ENCODE measurements at places on chromosomes 6 and 20.
A peak's percentile ranks its signal among the peaks of the same experiment; 100 is the strongest.

DNA sequence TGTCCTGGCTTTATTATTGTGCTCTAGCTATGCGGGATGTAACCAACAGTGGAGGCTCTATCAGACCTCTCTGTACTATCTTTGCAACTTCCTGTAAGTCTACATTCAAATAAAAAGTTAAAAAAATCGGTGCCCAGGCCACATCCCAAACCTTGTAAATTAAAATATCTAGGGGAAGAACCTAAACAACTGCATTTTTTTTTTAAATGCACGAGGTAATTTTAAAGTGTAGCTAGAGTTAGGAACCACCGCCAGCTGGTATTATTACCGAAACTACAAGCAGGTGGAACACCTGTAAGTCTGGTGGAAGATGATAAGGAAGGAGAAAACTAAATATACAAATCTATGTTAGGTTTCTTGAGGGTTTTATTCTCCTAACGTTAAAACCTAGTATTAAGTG lies 34.5 kb upstream of the ID4 start:
- DNase-seq = no peak

DNA sequence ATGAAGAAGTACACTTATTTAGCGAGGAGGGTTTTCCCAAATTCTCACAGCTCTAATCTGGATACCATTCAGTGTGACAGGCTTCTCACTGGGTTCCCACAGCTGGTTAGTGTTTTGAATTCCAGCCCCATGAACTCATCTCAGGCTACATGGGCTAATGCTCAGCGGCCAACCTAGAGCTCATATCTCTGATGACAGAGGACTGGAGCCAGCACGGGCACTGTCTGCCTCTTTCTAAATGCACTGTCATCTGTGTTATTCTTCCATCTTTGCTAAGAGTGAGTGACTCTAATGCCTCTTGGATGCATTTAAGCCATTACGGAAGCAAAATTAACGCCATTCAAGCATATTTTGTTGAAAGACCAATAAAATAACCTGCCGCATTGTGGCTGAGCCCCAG lies 308.9 kb upstream of the JAG1 start:
- peak; percentile 85 for DNase-seq

GRCh38 chr6:37319156-37319555 lies 34.6 kb upstream of the RNF8 start:
- DNase-seq = no peak

DNA sequence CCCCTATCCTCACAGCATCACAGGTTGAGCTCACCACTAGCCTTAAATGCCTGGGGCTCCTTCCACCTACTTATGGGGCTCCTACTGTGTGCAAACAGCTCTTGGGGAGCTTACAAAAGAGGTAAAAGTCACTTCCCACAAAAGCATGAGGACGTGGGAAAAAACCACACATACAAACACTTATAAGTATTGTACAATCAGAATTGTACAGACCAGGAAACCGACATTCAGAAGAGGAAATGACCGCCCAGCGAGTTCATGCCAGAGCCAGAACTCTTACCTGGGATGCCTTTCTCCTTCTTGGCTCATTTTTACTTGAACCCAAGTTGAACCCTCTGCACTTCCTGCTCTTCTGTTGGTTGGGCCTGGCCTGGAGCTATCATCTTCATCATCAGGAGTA lies 6.3 kb upstream of the PPP1R16B start:
- DNase-seq = no peak

DNA sequence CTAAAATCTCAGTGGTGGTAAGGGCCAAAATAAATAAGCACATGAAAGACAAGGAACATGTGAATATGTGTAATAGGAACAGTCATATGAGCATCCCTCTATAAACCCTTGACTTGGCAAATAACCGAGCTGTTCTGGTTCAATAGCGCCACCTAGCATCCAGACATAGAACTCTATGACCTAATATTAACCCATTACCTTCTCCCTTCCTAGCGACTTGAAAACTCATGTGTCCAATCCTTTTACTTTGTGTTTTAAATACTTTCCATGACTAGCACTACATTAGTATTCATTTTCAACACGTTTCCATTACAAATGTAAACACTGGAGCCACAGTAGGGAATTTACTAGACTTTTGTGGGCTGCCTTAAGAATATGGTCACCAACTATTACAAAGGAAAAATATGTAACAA lies 279.7 kb downstream of the UST start:
- DNase-seq = no peak

DNA sequence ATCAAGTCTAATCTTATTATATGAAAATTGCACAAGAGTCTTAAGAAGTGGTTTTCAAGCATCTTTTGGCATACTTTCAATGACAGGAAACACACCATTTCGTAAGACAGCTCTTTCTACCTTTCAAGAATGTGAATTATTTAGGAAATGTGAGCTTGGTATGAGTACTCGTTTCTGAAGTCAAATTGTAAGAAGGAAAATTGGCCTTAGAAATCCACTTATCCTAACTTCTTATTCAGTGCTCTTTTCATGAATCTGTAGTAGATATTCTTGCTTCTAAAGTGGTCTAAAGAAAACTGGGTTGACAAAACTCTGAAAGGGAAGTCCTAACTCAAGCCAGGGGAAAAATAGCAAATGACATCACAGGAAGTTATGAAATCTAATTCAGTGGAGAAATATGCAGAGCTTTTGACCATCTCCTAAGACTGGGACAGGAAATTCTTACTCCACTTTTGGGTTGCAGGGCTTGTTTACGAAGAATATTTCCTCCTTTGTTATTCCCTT lies 38.5 kb upstream of the OGFRL1 start:
- peak; percentile 74 for DNase-seq

DNA sequence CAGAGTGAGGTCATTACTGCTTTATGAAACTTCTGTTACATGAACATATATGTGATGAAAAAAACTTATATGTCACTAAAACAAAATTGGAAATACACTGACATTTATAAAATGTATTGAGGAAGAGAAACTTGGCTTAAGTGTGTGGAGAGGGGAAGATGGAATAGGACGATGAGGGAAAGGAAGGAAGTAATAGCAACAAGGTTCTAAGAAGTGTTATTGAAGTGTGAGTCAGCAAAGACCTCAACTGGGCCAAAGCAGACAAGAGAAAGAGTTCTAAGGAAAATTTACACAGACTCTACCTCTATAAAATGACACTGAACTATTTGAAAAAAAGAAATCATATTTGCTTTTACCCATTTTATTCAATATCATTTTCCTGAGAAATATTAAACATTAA lies 38.3 kb downstream of the SNX3 start:
- DNase-seq = no peak

DNA sequence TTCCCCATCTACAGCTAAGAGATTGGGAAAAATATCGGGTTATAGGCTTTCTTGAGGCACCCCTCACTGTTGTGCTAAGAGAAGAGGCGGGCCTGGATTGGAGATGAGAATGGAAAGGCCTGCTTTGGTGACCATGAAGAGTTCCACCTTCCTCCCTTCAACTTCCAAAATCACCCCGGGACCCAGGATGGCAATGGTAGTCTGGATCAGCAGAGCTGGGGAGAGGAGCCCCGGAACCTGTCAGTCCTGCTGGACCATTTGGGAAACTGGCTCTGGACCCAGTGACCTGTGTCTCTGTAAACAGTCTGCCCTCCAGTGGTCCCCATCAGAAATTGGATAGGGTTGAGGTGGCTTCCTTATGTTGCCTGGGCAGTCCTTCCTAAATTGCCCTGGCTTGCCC lies 1085.6 kb downstream of the KHDRBS2 start:
- DNase-seq = no peak

GRCh38 chr6:40620574-40621240 lies 33.5 kb upstream of the LRFN2 start:
- DNase-seq = no peak

- DNase-seq = no peak
These were observed 962.9 kb upstream of the SLC35B3 start for GRCh38 chr6:9398071-9398766.

DNA sequence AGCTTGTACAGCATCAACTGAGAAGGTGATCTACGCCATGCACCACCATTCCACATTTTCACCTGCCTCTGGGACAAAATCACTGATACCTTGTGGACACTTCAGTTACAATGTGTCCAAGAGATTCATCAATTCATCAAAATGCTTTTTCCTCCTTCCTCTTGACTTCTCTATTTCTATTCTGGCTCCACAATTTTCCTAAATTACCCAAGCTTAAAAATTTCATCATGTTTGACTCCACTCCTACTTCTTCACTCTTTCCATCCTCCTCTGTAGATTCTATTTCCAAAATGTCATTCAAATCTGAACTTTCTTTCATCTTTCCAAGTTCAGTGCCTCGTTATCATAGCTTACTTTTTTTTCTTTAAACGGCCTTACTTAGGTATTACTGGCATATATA lies 172.2 kb downstream of the BTBD9 start:
- no peak for DNase-seq

DNA sequence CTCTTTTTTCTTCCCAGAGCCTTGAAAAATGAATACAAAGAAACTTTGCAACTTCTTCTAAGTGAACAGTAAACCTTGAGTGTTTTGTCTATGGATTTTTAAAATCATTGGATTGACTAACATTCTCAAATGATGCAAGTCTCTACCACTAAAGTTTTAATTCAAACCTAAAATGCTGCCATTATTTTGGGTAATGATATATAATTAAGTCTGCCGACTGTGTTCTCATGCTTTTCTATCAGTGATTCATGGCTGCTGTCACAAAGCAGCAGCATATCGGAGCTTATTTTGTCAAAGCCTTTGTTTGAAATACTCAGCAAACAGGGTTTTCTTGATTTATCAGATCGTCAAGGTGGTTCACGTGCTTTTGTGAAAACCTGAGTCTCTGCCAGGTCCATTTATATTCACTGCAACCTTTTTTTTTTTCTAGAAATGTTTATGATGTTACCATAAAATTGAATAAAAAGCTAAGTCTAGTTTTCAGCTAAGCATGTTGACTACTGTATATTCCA lies 96.3 kb downstream of the GJA1 start:
- no peak for DNase-seq

GRCh38 chr6:154622618-154623336 lies 110.4 kb upstream of the SCAF8 start:
- DNase-seq = no peak

GRCh38 chr6:7431313-7431673 lies 41.7 kb downstream of the RIOK1 start:
- DNase-seq = no peak

- no peak for DNase-seq
These were observed 123.5 kb upstream of the CST7 start for GRCh38 chr20:24825591-24825990.

- DNase-seq = peak; percentile 65
These were observed at the start of gene FLRT3 for GRCh38 chr20:14337400-14338171. Gene FLRT3 (minus strand): TSS chr20:14337612. CDS start chr20:14327506, 10,106 bp downstream.

GRCh38 chr20:42432496-42433334 lies 757.0 kb downstream of the PTPRT start:
- DNase-seq = no peak

DNA sequence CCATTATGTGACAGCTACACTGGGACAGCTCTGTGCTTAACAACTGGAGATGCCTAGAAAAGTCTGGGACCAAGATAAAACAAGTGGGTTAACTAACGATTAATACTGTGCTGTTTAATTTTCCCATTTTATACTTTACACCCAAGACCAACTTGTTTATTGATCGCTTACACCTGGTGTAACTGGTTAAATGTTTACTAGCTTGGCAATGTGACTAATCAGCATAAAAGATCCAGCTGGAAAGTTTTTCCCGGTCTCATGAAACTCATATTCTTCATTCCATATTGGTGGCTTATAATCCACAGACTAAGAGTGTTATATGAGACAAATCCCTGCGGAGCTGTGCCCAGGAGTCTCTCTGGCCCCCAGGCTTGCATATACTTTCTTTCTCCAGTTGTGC lies 101.7 kb upstream of the GJE1 start:
- no peak for DNase-seq

- DNase-seq = no peak
These were observed 19.8 kb upstream of the ADRM1 start for GRCh38 chr20:62282877-62283503.

DNA sequence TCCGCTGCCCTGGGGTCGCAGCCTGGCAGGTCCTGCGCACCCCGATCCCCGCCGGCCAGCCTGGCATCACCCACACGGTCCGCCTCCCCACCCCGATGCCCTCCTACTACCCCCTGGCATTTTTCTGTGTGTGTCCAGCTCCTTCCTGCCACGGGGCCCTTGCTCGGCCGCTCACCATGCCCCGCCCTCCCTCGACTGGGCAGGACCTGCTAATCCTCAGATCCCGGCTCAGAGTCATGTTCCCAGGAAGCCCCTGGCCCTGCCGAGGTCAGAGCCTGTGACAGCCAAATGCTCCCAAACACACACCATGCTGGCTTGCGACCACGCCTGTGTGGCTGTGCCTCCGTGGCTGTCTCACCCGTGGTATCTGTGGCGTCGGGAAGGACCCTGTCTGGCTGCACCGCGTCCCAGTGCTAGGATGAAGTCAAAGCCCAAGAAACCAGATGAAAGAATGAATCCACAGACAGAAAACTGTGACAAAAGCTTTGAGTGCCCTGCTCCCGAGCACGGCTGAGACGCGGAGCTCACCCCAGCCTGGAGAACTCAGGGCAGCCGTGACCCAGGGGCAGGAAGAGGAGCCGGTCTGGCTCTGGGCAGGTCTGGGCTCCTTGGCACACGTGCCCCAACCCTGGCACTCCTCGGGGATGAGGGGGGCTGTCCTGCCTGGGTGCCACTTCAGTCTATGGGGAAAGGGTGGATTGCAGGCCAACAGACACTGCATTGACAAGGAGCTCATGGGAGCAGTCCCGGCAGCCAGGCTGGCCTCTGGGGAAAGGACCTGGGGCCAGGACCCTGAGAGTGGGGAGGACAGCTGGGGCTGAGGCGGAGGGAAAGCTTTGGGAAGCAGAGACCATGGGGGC lies 20.8 kb upstream of the SLCO4A1 start:
- no peak for DNase-seq

DNA sequence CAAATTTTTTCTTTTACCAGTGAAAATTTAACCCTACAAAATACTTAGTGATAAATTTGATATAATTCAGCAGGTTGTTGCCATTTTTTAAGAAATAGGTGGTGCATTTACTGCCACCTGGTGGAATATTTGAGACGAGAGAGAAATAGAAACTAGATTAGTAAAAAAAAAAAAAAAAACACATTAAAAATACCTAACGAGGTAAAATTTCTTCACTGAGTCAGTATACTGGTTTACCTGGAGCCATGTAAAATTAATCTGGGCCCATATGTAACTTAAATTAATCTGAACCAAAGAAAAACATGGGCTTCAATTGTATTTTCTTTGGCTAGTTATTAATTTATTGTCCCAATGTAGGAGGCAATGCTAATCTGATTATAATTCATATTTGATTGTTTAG lies 520.8 kb downstream of the EPM2A start:
- no peak for DNase-seq

GRCh38 chr20:18144541-18145099 lies 7.0 kb downstream of the KAT14 start:
- DNase-seq = no peak

GRCh38 chr6:164208371-164208770 lies 793.9 kb downstream of the QKI start:
- no peak for DNase-seq

DNA sequence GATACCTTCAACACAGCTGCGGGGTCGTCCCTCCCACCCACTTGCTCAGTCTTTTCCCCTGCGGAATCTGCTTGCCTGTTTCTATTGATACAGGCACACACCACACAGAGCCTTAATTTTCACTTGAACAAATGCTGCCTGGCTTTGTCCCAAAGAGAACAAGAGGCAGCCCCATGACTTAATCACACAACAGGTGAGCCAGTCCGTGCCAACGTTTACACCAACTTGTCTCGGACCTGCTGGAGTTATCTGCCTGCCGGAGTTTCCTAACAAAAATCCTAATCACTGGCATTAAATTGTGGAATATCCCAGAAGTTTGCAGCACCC lies 186.8 kb upstream of the RREB1 start:
- no peak for DNase-seq

GRCh38 chr6:16840725-16841124 lies 79.5 kb upstream of the ATXN1 start:
- DNase-seq = no peak

- DNase-seq = peak; percentile 50
These were observed 1286.0 kb upstream of the GJE1 start for GRCh38 chr6:140846503-140847261.
